ENCODE measurements at places on chromosomes 2 and 18.

- no peak for DNase-seq
These were observed 350.2 kb upstream of the MC4R start for GRCh38 chr18:60722742-60723141.

DNA sequence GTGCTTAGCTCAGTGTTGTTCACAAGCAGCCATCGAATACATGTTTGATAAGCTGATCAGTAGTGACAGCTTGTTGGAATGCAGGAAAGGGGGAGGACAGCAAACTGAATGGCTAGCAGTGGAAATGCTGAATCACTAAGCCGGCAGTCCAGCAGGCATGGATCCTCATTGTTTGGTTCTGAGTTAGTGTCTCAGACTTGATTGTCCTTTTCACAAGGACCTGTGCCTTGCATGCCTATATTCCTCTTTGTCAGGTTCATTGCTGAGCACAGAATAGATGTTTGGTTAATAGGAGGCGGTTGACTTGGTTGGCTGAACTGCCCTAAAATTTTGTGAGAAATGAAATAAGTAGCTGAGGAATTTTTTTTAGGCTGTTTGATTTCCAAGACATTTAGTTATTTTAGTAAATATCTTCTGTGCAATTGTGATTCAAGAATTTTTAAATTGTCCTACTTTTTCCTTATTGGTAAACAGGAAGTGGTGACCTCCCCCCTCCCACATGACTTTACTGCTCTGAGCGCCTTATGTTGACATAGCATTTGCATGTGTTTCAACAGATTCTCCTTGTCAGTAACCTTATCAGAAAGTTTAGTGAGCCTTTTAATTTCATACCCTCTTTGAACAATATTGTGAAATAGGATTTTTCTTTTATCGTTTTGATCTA is 21.4 kb upstream of the STON1 start:
- no peak for DNase-seq

GRCh38 chr2:127089478-127090235 is 17.3 kb downstream of the BIN1 start:
- no peak for DNase-seq

DNA sequence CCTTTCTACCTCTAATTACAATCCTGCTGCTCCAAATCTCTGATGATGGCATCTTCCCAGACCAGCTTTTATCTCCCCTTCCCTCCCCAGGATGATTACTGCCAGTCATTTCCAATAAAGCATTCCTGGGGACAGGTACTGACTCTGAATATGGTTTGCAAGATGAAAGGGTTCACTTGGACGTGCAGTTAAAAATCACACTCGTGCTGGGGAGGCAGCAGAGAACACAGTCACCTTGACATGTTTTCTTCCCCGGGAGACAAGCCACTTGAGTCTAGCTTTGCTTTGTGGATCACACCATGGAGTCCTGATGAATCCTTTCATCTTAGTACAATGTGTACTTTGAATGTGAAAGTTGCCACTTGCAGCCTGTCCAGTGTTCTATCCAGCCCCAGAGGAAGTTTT is 175.0 kb downstream of the ALPK2 start:
- no peak for DNase-seq

DNA sequence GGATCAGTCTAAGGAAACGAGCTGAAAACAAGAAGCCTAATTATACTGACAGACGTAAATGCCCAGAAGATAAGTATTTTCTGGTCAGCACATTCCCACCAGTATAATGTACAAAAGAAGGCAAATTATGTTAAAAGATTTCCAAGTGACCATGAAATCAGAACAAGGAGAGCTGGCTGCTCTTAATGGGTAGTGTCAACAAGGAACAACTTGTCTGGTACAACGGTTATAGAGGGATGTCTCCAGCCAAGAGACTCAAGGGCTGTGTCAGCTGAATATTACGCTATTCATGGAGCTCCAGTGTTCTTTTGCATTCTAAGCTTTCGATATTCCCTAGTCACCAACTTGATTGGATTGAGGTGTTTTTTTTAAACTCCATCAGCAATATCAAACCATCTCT is 8.6 kb upstream of the L3MBTL4 start:
- DNase-seq, result no peak

- no peak for DNase-seq
These were observed 11.0 kb upstream of the PLB1 start for GRCh38 chr2:28484835-28485234.

DNA sequence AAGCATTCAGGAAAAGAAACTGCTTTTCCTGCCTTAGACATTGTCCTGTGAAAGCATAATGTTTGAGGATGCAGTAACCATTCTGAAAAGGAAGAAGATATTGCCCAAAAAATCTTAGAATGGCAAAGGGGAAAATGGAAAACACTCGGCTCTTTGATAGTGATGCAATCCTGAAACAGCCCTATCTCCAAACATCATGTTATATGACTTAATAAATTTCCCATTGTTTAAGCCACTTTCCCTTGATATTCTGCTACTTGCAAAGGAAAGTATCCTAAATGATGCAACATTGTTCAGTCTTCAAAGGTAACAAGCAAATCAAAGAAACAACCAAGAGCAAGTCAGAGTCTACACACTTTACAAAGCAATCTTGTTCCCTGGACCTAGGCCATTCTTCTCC is 78.5 kb downstream of the EXOC6B start:
- no peak for DNase-seq

GRCh38 chr2:68345129-68345875 is 19.8 kb upstream of the PLEK start:
- no peak for DNase-seq

Data from upper lobe of left lung (tissue), 6 donors.